Activated T-helper 1 cell treated with anti-CD3 and anti-CD28 coated beads, Interleukin-12 subunit alpha, Interleukin-12 subunit beta, Interleukin-2, Interleukin-4 antibody, amounts not matched to agents 30 ng/mL and 10 ng/mL and 1 ng/mL, durations not matched to agents 14 hours and 24 hours and 36 hours (primary cell): ENCODE measurements at places on chromosomes 12 and 14. TPM values are rescaled to one million over a fixed set of nuclear protein-coding genes. Genes with fewer than 3 reads are reported as not detected.

Gene RND1
- 7.9 and 9.3 TPM in 2 replicates for total RNA-seq

- DNase-seq, result no peak
These were observed 23.0 kb downstream of the KCNJ8 start for GRCh38 chr12:21751517-21751916.

DNA sequence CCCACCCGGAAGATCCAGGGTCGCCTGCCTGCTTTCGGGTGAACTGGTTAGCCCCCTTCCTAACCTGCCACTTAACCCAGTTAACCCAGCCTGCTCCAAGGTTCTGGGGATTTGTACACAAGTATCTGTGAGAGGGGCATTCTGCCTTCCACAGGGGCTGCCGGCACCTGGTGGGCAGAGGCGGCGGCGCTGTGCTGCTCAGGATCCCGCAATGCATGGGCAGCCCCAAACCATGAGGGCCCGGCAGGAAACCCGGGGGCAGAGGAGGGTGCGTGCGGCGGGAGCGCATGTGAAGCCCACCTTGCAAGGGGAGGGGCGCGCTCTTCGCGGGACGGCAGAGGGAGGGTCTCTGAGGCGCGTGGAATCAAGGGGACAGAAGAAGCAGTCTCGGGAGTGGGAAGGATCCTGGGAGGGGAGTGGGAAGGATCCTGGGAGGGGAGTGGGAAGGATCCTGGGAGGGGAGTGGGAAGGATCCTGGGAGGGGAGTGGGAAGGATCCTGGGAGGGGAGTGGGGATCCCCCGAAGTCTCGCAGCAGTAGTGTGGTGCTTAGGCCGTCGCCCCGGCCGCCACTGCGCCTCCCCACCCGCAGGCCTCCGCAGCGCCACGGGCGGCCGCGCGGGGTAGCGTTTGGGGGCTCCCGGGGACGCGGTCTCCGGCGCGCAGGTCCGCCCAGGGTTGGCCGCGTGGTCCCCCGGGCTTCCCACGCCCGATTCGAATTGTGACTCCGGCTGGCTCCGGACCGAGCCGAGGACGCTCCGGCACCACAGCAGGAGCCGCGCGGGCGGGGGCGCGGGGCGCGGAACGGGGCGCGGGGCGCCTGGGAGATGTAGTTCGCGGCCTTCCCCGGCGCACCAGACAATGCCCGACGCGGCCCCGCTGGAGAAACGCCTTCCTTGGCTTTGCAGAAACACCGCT lies 4.9 kb upstream of the MTA1 start:
- DNase-seq, result peak; percentile 61

GRCh38 chr12:121536899-121537813 lies 43.7 kb downstream of the KDM2B start:
- peak; percentile 41 for DNase-seq

- no peak for DNase-seq
These were observed 11.1 kb downstream of the DCN start for GRCh38 chr12:91171476-91171875.

Gene LRTM2
- not detected in 2 replicates for total RNA-seq

DNA sequence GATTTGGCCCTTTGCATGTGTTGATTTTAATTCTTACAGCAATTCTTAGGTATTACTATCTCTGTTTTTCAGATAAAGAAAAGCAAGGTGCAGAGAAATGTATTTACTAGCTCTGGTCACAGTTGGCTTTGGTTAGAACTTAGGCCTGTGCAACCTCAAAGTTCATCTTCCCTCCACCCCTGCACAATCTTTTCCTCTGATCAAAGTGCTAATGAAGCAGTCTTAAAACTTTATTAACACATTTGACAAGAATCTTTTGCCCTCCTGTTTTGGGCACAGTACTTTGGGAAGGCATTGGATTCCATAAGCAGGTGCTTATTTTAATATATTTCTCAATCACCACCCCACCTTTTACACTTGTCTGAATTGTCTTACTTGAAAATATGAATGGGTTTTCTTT lies 2.7 kb downstream of the IRAK4 start:
- no peak for DNase-seq

Gene GPRC5D
- total RNA-seq, result not detected in 2 replicates

- no peak for DNase-seq
These were observed 275.0 kb upstream of the KITLG start for GRCh38 chr12:88855301-88855700.

Gene IQSEC3
- total RNA-seq, result 0.05 and 0.24 TPM in 2 replicates

Gene KCNC2
- not detected in 2 replicates for total RNA-seq

Gene ISM2
- 0.08 TPM in 1 of 2 replicates, not detected in the other for total RNA-seq

DNA sequence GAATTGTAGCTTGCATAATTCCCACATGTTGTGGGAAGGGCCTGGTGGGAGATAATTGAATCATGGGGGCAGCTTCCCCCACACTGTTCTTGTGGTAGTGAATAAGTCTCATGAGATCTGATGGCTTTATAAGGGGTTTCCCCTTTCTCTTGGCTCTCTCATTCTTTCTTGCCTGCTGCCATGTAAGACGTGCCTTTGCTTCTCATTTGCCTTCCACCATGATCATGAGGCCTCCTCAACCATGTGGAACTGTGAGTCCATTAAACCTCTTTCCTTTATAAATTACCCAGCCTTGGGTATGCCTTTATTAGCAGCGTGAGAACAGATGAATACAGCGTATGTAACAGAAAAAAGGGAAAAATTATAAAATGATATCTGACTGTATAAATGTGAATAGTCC lies 21.1 kb downstream of the C12orf71 start:
- DNase-seq, result no peak

Gene KRT77
- total RNA-seq, result not detected in 2 replicates

- DNase-seq, result no peak
These were observed 4.4 kb upstream of the TDRD9 start for GRCh38 chr14:103923863-103924262.

Gene LRFN5
- not detected in 2 replicates for total RNA-seq

DNA sequence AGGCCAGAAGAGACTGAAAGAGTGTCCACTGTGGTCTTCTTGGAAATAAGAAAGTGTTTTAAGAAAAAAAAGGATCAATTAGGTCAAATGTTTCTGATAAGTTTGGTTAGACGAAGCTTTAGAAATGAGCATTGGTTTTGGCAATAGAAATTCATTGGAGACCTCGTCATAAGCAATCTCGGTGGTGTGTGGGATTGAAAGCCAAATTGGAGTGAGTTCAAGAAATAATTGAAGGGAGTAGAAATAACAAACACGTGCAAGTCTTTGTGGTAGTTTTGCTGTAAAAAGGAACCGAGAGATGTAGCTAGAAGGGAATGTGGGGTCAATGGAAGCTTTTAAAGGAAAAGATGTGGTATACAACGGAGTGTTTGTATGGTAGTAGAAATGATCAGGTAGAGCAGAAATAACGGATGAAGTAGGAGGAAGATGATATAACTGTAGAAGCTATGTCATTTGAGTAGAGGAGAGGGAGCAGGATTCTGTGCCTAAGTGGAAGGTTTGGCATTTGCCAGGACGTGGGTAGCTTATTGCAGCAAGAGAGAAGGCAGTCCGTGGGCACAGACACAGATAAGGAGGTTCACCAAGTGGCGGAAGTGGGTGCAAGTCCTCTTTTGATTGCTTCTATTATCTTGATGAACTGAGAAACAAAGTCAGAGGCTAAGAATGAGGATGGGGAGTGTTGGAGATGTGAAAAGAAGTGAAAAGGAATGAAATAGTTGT lies 146.2 kb downstream of the DACT1 start:
- DNase-seq, result no peak

- DNase-seq, result no peak
These were observed 921.8 kb downstream of the BCL11B start for GRCh38 chr14:98350213-98350612.

GRCh38 chr12:129075460-129076208 lies 222.4 kb downstream of the GLT1D1 start:
- DNase-seq, result no peak

- DNase-seq, result no peak
These were observed 58.2 kb downstream of the FBXW8 start for GRCh38 chr12:116968986-116969385.

Gene LRCOL1
- not detected in 2 replicates for total RNA-seq

GRCh38 chr14:92768795-92769194 lies 20.4 kb upstream of the LGMN start:
- DNase-seq, result no peak

GRCh38 chr14:100424504-100425428 lies 101.6 kb downstream of the SLC25A47 start:
- DNase-seq, result no peak

Gene RPGRIP1
- total RNA-seq, result not detected in 2 replicates

- no peak for DNase-seq
These were observed 14.4 kb upstream of the SERPINA10 start for GRCh38 chr14:94307410-94307992.

Gene SLC25A47
- not detected in 2 replicates for total RNA-seq

Gene MTHFD1
- 241 and 244 TPM in 2 replicates for total RNA-seq

- no peak for DNase-seq
These were observed 8.6 kb downstream of the WDR89 start for GRCh38 chr14:63632932-63633514.

DNA sequence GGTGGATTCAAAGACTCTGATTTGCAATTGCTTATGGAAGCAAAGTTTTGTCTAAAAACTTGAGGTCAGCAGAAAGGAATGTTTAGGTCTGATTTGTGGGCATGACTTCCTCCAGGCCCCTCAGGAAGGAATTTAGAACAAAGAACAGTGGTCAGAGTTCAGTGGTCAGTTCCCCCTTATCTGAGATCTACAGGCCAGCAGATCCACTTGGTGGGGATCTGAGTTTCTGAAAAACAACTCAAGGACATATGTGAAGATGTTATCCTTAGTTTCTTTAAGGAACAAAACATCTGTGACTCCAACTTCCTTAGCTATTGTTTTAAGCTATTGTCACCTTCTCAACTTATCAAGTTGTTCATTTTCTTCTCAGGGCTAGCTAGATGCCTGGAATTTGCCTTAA lies 28.0 kb upstream of the NAA30 start:
- no peak for DNase-seq
